ENCODE measurements at places on chromosomes 5 and 9.
A peak's percentile ranks its signal among the peaks of the same experiment; 100 is the strongest.

DNA sequence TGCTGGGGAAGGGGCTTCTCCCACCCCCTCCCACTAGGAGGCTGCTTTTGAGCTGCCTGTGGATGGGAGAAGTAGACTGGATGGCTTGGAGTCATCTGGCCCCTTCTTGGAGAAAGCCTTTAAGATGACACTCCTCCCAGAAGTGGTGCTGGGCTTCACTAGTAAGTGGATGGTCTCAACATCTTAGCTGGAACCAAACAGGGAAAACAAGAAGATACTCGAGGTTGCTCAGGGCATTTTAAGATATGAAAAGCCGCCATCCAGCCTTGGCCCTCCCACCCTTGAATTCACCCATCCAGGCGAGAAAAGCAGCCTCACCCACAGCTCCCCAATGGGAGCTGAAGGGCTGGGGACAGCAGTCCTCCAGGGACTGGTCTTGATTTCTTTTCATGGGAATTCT lies 7.8 kb upstream of the SMIM32 start:
- DNase-seq, result no peak

DNA sequence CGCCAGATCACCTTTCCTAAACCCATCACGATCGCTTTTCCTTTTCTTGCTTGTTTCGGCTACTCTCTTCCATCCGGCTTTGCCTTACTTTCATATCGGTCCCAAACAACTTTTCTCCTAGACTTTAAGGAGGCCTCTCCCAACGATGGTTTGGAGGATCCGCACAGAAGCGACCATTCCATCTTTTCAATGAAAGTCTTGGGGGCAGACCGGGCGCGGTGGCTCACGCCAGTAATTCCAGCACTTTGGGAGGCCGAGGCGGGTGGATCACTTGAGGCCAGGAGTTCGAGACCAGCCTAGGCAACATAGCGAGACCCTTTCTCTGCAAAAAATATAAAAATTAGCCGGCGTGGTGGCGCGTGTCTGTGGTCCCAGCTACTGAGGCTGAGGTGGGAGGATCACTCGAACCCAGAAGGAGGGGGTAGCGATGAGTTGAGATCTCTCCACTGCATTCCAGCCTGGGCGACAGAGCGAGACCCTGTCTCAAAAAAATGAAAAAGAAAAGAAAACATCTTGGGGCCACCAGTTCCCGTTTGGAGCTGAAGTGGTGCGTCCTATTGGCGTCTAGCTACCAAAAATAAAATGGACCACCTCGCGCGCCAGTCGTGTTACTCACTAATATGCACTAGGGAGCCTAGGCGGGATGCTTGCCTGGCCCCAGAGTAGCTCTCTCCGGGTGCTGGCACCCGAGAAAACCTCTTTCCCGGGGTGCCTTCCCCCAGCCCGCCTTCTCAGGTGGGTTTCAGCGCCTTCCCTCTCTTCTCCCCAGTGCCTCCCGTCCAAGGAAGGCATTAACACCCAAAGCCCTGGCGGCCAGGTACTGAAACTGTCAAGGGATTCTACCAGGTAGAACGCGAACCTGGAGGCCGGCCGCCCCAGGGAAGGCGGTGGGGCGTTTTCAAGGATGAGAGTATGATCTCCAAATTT lies 800 bp upstream of the AP3B1 start:
- peak; percentile 91 for DNase-seq

DNA sequence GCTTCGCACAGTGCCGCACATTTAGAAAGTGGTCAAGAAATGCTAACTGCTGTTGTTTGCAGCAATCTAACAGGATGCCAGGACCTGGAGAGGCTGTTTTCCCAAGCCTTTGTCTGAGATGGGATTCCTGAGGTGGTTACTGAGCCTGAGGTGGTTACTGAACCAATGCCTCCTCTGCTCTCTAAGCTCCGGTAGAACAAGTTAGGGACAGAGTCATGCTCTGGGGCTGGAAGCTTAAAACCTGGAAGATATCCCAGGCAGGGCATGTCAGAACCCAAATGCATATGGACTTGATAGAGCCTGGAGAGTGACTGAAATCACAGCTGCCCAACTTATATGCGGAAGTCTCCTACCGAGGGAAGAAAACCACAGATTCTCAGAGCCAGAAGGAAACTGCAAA lies 46.5 kb upstream of the FAT2 start:
- DNase-seq, result no peak

DNA sequence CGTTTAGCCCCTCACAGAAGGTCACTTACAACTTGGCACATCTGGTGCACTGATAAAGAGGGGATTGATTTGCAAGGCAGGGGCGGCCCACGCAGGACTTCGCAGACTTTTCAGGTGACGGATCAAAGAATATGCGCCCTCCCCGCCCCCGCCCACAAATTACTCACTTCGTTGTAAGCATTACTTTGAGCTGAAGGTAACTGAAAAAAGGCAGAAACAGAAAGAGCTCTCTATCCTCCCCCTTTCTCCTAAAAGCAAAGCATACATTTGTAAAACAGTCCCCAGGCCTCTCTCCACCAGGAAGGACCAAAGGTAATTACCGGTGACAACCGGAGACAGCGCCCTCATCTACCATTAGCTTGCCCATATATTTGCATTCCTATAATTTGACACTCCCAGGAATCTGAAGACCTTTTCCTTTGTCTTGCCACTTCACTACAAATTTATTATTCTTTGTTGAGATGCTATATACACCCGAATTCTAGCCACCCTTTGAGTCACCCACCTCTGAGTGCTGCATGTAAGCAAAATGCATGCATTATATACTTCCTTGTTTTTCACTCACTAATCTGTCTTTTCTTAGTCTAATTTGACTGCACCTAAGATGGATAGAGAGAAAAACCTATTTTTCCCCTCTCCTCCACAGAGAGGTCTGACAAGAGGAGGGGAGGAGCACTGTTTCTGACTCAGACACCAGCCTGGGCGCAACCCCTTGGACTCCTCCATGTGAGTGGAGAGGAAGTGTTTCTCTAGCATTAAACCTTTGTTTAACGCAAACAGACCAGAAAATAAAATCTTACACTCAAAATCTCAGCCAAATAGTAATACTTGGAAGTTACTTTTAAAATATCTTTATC lies 74.7 kb upstream of the SPIN1 start:
- DNase-seq, result peak; percentile 26

GRCh38 chr9:19496321-19497050 lies 87.7 kb downstream of the ACER2 start:
- peak; percentile 11 for DNase-seq

DNA sequence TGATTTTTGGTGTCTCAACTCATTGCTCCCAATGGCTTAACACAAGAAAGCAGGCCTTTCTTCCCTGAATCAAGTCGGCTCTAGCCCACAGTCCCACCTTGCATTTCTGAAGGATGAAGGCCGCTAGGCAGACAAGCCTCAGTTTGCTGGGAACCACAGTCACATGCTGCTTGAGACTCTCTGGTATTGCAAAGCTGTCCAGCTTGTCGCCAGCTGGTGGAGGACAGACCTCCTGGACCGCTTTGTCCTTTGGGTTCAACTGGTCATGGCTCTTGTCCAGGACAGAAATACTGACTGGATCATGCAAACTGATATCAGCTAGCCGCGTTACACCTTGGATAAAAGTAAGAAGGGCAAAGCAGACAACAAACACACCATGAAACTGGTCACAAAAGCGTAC lies 23.1 kb downstream of the DDX31 start:
- DNase-seq, result no peak

DNA sequence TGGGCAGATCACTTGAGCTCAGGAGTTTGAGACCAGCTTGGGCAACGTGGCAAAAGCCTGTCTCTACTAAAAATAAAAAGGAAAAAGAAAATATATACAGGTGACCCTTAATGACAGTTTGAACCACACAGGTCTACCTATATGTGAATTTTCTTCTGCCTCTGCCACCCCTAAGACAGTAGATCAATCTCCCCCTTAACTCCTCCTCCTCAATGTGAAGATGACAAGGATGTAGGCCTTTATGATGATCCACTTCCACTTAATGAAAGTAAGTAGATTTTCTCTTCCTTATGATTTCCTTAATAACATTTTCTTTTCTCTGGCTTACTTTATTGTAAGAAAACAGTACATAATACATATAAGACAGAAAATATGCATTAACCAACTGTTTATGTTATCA lies 3.4 kb downstream of the AKNA start:
- no peak for DNase-seq

- no peak for DNase-seq
These were observed 366.3 kb downstream of the ICE1 start for GRCh38 chr5:5788793-5789192.
